ENCODE measurements at places on chromosomes 7 and 10.

GRCh38 chr7:157097056-157097329 lies 41.7 kb upstream of the UBE3C start:
- DNase-seq: no peak

DNA sequence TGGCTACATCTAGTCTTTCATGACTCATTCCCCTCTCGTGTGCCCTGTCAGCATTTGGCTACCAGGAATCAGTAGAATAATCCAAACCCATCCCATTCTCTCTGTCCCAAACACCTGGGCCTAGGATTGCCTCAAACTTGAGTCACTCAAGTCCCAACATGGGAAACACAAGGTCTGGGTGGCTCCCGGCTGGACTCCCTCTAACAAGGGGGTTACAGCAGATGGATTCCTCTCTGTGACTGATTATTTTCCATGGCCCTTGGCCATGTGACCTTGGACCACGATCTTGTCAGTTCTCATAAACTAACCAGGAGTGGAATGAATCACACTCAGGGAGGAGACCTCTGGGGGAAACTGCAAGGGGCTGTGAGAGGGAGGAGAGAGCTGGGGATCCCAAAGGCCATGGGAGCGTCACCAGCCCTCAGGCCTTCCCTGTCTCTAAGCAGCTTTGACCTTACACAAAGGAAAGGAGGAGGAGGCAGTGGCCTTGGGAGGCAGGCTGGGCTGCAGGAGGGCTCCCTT lies 533.1 kb downstream of the KCNMA1 start:
- no peak for DNase-seq

- DNase-seq: no peak
These were observed 54.2 kb upstream of the EBF3 start for GRCh38 chr10:130018265-130018664.

DNA sequence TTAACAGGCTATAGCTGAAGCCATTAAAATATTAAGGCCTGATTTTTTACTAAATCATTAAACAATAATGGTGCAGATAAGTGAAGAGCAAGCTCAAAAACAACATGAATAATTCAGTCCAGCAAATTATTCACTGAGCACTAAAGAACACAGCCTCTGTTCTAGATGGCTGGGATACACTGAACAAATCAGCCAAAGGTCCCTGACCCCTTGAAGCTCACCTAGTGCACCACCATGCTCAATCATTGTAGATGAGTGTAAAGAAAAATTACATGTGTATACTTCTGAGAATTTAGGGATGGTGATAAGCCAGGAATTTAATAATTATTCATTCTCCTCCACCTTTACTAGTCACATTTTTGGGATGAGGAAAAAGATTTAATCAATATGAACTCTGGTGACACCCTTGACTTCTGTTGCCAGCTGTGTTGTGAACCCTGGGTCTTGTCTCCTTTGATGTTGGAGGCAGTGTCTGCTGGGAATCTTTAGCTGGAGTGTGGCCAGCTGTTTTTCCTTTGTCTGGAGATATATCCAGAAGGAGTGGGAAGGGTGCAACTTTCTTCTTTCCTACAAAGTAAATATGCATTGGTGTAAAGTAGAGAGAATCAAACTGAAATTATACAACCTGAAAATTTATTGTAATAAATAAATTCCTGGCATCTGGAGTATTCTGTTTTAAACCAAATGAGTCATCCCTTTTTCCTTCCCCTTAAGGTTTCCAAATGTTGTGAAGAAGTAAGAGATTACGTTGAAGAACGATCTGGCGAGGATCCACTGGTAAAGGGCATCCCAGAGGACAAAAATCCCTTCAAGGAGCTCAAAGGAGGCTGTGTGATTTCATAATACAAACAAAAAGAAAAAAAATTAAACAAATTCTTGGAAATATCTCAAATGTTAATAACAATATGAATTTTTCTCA lies 4.0 kb downstream of the GNGT1 start:
- no peak for DNase-seq

- DNase-seq: no peak
These were observed 120.7 kb upstream of the PPIF start for GRCh38 chr10:79226391-79227245.

DNA sequence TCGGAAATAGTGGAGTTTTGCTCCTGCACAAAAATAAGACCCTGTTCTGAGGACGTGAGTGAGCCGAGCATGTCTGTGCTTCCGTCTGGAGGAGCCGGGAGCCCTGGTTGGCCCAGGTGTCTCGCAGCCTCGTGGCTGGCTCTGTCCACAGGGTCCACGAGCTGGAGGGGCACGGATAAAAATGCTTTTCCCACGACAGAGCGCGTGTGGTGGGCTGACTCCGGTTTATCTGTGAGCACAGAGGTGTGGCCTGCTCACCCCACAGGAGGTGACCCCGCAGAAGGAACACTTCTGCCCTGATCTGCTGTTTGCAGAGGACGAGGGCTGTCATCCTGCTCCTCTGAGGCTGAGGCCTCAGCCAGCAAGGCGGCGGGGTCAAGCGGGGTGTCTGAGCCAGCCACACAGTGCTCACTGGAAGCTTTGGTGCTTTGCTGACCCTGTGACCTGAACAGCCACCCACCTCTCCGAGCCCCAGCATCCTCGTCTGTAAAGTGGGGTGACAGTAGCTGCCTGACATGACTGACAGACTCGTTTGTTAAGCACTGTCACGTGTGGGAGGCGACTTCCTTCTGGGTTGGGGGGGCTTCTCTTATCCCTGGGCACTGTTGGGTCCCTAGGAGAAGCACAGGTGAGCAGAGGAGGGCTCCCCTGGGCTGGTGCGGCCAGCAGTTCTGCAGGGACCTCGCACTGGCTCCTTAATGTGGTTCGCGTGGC lies 162.5 kb downstream of the DNAJB6 start:
- DNase-seq: no peak

DNA sequence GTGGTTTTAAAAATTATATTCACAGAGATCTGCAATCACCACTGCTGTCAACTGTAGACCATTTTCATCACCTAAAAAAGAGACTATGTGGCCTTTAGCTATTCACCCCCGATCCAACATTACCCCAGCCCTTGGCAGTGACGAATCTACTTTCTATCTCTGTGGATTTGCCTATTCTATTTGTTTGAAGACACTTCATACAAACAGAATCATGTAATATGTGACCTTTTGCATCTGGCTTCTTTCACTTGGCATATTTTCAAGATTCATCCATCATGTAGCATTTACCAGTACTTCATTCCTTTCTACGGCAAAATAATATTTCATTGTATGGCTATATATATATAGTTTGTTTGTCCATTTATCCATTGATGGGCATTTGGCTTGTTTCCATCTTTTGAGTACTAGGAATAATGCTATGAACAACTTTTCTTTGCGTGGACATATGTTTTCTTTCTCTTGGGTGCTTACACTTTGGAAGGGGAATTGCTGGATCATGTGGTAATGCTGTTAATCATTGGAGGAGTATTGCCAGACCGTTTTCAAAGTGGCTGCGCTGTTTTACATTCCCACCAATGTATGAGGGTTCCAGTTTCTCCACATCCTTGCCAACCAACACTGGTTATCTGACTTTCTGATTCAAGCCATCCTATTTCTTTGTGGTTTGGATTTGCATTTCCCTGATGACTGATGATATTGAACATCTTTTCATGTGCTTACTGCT lies 22.3 kb downstream of the ADAMTS14 start:
- no peak for DNase-seq

GRCh38 chr10:90999512-91000172 lies 78.8 kb upstream of the ANKRD1 start:
- no peak for DNase-seq

- DNase-seq: no peak
These were observed 72.8 kb upstream of the MTPN start for GRCh38 chr7:136049818-136050461.

DNA sequence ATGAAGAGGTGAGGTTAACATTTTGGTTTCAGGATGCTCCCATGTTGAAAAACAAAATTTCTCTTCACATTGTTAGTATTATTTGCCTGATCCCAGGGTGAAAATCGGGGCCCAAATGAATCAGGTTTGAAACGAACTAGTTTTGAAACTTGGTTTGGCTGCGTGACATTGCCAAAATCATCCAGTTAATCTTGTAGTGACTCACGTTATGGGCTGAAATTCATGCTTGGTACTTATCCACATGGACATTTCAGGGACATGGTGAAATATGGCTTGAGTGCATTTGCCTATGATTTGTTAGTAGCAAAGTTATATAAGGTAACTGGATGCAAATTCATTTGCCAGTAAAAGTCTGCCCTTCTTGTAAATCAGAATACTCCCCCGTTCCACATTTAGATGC lies 97.3 kb downstream of the CFAP58 start:
- no peak for DNase-seq

All from erythroblast (primary cell).